ENCODE measurements at places on chromosomes 1 and 21.
A peak's percentile ranks its signal among the peaks of the same experiment; 100 is the strongest.

- no peak for DNase-seq
These were observed 16.9 kb downstream of the SELL start for GRCh38 chr1:169694304-169695075.

DNA sequence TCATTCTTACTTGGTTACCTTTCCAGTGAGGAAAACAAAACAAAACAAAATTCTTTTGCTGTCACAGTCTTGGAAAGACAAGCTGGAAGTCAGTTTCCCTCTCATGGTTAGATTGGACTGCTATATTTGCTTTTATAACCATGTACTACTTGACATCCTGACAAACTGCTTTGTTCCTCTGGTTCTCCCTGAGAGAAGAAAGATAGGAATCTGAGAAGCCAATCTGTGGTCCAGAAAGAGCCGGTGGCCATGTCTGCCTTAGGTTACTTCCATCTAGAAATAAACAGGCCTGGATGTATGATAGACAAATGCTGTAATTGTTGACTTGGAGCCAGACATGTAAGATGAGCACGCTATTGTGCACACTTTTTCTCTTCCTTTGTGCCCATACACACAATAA lies 330.0 kb downstream of the BRINP3 start:
- DNase-seq = no peak

DNA sequence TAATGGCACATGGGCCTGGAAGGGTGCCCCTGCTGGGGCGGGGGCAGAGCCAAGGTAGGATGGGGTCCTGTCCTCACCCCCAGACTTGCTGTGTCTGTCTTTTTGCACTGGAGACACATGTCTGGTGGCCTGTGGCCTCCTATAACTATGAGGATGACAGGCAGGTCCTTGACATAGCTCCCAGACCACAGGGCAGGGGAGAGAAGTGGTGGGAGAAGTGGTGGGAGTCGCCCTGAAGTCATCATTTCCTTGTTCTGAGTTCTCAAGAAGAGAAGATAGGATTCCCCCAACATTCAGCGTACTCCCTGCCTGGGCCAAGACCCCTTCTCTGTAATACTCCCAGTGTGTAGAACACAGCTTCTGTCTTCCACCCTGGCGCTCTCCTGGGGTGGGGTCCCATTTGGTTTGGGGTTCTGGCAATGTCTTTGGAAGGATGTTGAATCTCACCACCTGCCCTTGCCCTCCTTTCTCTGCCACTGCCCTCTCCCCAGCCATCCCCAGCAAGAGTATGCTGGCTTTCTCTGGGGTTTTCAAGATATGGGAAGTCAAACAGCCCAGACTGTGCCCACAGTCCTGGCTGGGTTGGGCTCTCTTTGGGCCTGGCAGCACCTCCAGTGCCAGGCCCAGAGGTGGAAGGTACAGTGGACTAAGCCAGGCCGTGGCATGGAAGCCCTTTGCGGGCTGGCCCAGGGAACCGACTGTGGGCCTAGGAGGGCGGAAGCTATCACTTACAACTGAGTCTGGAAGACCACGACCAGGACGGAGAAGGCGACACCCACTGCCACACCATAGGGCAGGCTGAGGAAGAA lies 19.4 kb downstream of the SLC26A9 start:
- no peak for DNase-seq

- no peak for DNase-seq
These were observed 500.7 kb upstream of the NFIA start for GRCh38 chr1:60581455-60582220.

GRCh38 chr1:213686983-213687382 lies 300.8 kb upstream of the PROX1 start:
- no peak for DNase-seq

- DNase-seq = no peak
These were observed 616 bp upstream of the LAX1 start for GRCh38 chr1:203764105-203765028.

- no peak for DNase-seq
These were observed 266.1 kb downstream of the DNM3 start for GRCh38 chr1:172107316-172107975.

DNA sequence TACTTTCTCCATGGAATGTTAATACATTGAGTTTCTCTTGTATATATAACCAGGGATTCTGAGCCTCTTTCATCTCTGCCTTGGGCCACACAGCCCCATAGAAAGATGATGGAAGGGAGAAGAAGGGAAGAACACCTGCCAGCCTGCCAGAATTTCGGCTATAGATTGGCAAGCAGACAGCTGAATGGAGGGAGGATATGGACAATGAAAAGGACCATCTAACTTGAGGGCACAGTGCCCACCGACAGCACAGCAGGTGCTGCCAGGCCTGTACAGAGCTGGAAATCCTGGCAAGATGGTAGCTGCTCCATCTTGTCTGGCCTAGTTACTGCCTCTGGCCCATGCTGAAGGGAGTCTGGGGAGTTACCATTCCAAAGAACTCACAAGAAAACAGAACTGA lies 244.3 kb downstream of the FGGY start:
- no peak for DNase-seq

GRCh38 chr1:159228554-159228953 lies 23.9 kb downstream of the ACKR1 start:
- no peak for DNase-seq

- no peak for DNase-seq
These were observed 141.1 kb upstream of the IRF2BP2 start for GRCh38 chr1:234750922-234751627.

GRCh38 chr21:37620401-37620800 lies 253.8 kb downstream of the DYRK1A start:
- no peak for DNase-seq

GRCh38 chr1:167541003-167541402 lies 12.6 kb downstream of the CREG1 start:
- no peak for DNase-seq

GRCh38 chr1:55483523-55483922 lies 268.4 kb upstream of the USP24 start:
- no peak for DNase-seq

DNA sequence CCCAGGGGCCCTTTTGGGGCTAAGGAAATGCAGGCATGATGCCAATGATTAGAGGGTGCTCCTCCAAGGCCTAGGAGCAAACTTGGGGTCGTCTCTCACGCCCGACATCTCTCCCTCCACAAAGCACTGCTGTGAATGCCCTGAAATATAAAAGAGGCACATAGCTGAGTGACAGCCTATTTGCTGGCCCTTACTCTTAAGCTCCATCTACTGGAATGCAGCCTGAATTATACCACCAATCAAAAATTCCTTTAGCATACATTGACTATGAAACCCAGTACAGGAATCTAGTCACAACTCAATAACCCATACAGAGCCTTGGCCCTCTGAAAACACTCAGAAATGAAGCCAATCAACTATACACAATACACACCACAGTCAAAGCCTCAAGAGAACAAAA lies 105.5 kb downstream of the LRIG2 start:
- no peak for DNase-seq

DNA sequence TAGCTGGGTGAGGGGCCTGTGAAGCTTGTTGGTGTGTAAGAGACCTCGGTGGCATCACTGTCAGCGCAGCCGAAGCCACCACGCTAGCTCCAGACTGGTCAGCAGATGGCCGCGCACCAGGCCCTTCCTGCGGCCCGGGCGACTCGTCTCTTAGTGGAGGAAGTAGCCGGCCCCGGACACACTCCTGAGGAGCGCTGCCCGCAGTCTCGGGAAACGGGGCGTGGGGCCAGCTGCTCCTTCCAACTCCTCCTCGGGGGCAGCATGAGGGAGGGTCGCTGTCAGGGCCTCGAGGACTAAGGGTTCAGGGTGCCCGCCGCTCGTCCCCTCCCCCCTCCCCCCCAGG lies 20.4 kb downstream of the H3-3A start:
- no peak for DNase-seq

DNA sequence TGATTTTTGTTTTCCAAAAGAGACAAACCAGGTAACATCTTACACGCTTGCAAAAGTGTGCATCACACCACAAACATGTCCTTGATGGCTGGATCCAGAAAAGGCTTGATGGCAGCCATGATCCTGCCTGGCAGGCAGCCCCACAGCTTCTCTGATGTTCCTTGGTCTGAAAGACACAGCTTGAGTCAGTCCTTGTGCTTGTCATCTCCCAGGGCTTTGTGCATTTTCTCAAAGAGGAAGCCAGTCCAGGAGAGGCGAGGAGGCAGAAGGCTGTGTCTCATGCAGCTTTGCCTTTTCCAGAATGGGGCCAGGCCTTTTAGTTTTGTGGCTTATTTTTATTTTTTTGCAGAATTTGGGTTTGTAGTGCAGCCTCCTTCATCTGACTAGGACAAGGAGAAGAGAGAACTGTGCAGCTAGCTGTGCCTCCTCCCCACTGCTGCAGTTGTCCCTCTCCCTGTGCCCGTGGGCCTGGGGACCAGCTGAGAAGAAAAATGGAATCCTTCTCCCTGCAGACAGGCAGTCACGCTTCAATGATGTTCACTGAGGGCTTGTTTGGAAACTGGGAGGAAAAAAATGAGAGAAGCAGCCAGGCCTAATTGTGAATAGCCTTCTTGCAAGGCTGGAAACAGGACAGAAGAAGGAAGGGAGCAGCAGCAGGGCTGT lies 7.4 kb downstream of the FNDC5 start:
- DNase-seq = no peak

GRCh38 chr1:89358287-89358893 lies 5.5 kb upstream of the GBP6 start:
- peak; percentile 38 for DNase-seq

DNA sequence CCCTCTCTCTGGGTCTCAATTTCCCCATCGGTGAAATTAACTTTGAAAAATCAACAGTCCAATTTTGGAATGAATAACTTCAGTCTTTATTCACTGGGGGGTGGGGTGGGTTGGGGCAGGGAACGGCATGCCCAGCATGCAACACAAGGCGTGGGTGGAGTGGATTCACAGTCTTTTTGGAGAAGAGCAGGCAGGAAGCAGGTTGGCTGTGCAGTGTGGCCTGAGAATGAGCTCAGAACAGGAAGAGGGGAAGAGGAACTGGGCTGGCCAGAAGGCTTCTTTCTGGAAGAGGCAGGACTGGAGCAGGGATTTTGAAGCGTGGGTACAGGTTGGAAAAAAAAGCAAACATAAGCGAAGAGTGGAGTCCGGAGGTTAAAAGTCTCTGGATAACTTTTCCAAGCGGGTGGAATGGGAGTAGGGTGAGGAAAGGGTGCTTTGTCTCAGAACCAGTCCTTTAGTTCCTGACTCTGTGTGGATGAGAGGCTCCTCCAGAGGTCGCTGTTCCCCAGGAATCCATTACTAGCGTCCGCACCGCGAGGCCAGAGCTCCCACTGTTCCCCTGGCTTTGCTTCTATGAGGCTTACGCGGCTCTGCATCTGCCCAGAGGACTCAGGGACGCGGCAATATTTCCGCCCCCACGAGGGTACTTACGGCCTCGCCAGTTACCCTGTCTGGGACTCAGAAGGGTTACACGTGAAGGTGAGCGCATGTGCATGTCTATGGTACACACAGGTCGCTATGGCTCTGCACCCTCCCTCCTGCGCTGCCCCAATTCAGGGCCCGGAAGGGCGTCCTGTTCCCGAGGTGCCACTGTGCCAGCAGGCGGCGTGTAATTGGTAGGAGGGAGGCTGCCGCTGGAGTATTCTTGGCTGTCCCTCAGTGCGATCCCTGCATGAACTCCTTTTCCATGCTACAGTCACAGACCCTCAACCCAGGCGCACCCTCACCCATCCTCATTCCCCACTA lies 5.5 kb upstream of the FOXD2 start:
- DNase-seq = no peak

DNA sequence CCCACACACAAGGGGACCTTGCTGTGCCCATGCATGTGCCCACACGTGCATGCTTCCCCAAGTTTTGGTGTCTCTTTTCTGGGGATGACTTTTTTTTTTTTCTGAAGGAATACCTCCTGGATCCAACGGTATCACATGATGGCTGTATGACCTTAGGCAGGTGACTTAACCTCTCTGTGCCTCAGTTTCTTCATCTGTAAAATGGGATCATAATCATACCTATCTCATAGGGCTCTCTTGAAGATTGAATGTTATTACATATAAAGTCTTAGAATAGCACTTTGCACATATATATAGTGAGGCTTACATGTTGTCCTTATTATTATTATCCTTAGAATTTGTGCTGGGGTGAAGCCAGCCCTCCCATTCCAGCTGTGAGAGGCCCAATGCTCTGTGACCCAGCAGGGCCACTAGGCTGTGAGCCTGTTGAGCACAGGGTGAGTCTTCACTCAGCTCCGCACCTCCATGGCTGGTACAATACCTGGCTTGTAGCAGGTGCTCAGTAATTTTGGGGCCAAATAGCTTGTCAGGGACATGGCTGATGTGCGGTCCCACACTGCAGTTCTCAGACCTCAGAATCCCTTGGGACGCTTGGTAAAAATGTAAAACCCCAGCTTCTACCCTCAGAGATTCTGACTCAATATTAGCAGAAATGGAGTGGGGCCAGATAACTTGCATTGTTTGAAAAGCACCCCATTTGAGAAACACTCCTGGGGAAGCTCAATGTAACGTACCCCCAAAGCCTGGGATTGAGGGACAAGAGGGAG lies 20.6 kb downstream of the STUM start:
- DNase-seq = no peak

DNA sequence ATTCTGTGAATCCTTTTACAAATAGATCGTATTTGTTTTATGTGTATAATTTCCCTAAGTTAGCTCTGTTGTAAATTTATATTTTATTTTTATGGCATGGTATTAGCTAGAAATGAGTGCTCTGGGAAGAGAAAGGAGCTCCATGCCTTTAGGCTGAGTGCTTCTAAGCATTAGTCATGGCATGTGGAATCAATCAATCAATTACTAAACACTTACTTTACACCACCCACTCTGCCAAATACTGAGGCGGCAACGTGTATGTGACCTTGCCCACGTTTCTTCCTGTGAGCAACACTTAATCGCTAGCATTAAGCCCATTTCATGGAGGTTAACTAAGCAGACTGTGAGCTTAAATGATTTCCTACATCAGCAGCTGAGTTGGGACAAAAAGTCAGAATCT lies 7.2 kb upstream of the BECN2 start:
- DNase-seq = no peak

DNA sequence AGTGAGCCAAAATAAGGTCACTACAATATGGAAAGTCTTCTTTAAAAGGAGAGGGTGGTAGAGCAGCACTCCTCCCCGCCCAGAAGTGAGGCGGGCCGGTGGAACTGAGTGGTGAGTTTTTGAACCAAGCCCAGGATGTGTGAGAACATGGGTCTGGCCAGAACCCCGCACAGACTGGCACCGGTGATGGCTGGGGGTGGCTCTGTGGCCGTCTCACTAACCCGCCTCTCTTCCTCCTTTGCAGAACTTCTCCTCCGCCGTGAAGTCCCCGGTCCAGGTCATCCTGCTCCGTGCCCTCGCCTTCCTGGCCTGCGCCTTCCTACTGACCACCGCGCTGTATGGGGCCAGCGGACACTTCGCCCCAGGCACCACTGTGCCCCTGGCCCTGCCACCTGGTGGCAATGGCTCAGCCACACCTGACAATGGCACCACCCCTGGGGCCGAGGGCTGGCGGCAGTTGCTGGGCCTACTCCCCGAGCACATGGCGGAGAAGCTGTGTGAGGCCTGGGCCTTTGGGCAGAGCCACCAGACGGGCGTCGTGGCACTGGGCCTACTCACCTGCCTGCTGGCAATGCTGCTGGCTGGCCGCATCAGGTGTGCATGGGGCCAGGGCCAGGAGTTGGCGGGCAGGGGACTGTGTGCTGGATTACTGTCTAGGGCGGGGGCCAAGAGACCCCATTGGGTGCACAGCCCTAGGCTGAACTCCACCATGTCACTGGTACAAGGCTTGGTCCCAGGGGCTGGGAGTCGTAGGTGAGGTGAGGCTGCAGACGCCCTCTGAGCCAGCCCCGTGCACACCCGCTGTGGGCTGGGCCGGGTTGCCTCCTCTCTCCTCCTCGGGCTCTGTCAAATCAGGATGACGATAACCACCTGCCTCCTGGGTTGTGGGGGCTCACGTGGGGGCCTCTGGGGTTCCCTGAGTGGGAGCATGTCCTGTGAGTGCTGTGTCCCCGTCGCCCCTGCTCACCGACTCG lies 12.4 kb downstream of the TMEM201 start:
- no peak for DNase-seq

Data from stimulated activated CD8-positive, alpha-beta memory T cell treated with anti-CD3 and anti-CD28 coated beads, Interleukin-15, amount 100 ng/mL, for 48 hours (primary cell).